ENCODE measurements at places on chromosomes 7 and 10.

DNA sequence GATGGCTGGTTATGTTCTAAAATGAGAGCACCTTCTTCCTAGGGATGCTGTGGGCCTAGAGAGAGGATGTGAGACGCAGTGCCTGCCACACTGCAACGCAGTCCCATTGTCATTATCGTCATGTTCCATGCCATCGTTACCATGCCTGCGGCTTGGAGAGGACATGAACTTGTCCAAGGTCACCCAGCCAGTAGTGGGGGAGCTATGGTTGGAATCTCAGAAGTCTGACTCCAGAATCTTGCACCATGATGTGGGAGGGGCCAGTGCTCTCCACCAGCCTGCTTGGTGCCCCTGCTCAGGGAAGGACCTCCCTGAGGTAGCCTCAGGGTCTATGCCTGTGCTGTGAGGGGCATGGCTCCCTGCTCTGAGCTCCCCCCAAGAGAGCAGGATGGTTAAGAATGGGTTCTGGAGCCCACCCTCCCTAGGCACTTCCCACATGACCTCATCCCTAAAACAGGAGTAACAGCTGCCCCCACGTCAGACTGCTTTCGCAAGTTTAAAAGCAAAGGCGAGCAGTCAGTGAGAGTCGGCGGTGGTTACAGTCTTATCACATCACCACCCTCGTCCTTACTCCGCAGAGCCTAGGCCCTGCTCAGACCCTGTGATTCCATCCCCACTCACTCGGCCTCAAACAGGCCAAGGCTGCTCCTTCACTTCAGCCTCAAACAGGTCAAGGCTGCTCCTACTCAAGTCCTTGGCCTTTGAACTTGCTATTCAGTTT is 50.4 kb downstream of the HABP2 start:
- DNase-seq: no peak

GRCh38 chr7:2399848-2400587 is 3.4 kb upstream of the CHST12 start:
- peak; percentile 70 for DNase-seq

GRCh38 chr10:95425592-95426465 is 135.0 kb upstream of the PDLIM1 start:
- no peak for DNase-seq

DNA sequence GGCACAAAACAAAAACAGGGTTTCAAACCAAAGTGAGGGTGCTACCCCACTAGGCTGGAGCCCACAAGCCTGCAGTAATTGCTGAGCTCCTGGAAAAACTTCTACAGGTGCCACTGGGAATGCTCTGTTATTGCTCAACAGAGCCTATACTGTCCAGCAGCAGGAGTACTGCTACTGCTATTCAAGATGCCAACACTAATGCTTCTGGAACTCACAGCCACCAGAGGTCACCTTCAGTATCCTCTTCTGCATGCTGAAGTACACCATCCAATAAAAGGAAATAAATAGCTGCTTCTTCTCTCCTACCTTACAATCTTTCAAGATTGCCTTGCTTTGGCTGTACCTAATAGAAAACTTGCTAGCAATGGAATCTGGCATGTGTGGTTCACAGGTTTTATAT is 222.0 kb downstream of the LRRN3 start:
- DNase-seq: peak; percentile 12

GRCh38 chr7:94657771-94658693 is 2.1 kb upstream of the SGCE start:
- DNase-seq: peak; percentile 96

DNA sequence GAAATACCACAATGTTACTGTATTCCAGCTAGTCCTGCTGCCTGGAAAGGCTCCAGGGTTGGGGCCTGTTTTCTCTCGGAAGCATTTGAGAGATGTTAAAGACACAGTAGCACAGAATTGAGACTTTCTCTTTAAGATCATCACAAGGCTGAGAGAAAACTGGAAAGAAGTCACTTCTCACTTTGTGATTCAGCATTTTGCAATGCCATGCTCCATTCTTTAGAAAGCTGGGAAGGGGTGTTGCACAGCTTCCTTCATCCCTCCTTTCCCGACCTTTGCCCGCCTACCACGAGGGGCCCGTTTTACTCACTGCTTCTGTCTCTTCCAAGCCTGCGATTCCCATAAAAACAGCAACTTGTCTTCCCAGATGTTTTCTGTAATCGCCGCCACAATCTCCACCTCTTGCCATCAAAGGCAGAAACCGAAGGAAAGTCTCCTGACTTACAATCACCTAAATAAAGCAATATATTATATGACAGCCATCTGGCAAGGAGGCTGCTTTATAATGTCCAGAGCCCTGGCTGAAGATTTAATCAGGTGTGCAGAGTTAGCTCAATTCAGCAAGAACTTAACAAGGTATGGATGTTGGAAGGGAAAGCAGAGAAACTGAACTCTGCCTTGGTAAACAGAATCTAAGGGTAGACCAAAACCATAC is 18.9 kb downstream of the NOD1 start:
- no peak for DNase-seq

- DNase-seq: peak; percentile 89
These were observed 194.3 kb downstream of the ZMYND11 start for GRCh38 chr10:329361-330099.

GRCh38 chr7:80640846-80641245 is 2.4 kb downstream of the CD36 start:
- DNase-seq: peak; percentile 44

- peak; percentile 99 for DNase-seq
These were observed 29.8 kb upstream of the GNA12 start for GRCh38 chr7:2873686-2874551.

DNA sequence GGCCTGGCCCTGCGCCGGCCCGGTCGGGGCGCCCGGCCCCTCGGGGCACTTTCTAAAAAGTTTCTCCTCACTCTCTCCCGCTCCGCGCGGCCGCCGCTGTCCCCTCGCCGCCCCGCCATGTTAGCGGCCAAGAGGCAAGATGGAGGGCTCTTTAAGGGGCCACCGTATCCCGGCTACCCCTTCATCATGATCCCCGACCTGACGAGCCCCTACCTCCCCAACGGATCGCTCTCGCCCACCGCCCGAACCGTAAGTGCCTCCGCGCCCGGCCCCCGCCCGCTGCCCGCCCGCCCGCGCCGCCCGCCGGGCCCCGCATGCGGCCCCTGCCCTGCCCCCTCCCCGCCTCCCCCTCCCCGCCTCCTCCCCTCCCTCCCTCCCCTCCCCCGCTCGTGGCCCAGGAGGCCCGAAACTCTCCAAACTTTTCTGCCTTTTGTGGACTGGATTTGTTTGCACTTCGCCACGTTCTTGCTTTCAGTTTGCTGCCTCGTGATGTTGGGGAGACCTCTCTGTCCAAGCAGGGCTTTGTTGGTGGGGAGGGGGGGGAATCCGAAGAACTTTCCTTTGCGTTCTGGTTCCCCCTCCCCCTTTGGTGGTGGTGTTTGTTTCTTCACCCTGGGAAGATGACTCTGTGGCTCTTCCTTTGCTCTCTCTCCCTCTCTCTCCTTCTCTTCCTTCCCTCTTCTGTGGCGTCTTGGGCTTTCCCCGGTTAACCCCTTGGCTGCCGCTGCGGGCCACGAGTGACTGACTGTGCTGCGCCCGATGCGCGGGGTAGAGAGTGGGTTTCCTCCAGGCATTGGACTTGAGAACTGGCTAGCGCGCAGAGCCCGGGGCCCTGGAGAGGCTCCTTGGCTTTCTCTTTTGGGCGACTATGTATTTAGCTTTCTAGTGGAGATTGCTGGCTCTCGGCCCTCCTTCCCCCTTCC is 1.6 kb downstream of the TCF7L2 start:
- DNase-seq: peak; percentile 84

GRCh38 chr10:125479059-125479458 is 203.9 kb downstream of the TEX36 start:
- peak; percentile 96 for DNase-seq

DNA sequence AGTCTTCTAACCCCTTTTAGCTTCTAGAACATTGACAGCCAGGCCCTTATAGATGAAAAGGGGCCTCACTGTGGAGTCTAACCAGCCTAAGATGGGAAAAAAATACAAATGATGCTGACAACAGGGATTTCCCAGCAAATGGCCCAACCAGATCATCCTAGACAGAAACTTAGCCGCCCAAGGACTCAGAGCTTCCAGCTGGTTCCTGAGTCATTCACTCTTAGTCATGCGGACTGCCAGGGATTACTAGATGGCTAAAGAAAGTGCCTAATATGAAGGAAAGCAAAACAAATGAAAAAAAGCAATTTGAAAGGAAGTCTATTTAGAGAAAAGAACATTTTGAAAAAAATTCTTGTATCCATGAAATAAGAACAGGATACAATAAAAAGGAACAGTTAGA is 23.7 kb downstream of the TSPAN14 start:
- DNase-seq: peak; percentile 98

DNA sequence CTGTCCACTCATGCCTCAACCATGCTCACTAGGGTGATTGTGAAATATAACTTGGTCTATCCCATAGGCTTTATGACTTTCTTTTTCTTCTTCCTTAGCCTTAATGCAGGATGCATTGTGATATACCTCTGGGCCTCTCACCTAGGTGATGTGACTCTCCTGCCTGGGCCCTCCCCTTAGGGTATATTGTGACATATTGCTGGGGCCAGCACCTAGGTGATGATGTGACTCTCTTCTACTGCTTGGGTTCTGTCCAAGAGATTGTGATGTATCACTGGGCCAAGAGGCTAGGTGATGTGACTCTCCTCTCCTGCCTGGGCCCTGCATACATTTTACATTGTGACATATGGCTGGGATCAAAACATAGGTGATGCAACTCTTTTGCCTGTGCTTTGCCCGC is 14.7 kb upstream of the ZNF107 start:
- DNase-seq: peak; percentile 48

GRCh38 chr10:121338206-121338980 is 259.9 kb downstream of the FGFR2 start:
- DNase-seq: no peak

- DNase-seq: no peak
These were observed 19.5 kb downstream of the TCF7L2 start for GRCh38 chr10:112969542-112969941.

DNA sequence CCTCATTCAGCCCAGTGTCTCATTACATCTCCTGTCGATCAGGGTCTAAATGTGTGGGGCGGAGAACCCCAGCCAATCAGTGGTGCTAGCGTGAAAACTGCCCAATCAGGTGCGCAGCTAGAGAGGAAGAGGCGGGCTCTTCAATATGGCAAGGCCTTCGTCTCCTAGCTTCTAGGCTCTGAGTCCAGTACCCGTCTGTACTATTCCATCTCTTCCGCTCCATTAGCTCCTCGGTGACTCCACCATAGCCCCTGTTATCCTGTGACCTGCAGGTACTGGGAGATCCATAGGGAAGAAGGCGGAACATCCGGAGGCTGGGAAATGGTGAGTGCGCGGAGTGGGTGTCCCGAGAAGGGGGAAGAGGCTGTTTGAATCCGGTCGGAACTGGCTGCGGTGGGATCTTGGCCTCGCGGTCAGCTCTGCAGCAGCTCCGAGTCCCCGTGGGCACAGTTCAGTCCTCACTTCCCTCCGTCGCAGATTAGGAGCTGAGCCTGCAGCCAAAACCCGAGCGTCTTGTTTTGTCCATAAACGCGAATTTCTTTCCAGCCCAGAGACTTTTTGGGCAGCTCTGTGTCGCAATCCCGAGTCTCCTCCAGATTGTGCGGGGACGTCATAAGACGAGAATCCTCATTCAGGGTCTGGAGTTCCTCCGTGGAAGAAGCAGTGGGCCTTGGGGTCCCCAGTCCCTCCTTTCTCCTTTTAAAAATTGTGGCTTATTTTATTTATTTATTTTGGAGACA is at the start of gene ZNF727:
Gene ZNF727 (plus strand): TSS at position 134 of the 740 bp plus-strand sequence. CDS start 188 bp downstream, at position 322.
- no peak for DNase-seq

DNA sequence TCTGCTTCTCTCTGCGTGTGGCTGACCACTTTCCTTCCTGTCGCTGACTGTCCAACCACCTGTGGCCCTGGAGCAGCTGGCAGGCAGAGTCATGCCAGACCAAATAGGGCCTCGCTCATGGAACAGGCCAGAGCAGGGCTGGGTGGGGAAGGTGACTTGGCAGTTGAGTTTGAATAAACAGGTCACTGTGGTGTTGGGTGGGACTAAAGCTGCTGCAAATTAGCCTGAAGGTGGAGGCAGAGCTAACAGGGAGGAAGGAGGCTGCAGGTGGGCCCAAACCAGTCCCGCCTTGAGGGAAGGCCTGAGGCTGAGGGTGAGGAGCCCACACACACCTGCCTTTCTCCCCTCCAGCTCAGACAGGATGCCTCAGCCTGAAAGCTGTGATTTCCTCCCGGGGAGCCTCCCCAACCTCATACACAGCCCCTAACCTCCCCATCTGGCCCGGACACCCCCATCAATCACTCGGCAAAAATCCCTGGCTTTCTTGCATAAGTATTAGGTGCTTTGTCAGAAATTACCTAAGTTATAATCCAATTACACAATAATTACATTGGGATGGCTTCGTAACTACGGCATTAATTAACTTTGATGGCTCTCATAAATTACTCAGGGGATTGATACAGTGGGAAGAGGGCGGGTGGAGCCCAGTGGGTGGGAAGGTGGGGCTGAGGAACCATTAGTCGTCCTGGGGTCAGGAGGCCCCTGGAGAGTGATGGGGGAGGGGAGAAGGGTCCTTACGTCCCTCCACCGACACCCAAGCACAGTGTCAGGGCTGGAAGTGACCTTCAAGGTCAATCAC is 97.7 kb upstream of the PCBD1 start:
- DNase-seq: peak; percentile 65

DNA sequence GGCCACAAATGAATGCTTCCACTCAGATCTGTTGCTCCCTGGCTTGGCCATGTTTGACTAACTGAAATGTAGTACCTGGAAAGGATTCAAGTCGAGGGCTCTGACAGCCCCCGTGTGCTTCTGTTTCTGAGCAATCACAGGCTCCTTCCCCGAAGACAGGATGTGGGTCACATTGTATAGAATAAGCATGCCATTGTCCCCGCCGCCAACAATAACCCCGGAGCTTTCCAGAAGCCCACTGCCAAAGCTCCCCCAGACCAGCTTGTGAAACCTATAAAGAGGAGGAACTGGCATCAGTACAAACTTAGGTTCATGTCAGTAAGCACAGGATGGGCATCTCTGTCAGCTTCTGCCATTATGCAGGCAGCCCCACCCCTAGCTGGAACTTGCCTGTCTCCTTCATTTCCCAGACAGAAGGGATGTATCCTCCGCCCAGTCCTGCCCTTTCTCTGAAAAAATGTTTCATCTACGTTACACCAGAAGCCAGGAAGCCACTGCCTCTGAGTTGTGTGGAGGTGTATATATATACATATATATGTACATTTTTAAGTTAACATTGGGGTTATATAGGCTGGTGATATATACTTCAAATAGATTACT is 10.3 kb downstream of the SEC31B start:
- no peak for DNase-seq

DNA sequence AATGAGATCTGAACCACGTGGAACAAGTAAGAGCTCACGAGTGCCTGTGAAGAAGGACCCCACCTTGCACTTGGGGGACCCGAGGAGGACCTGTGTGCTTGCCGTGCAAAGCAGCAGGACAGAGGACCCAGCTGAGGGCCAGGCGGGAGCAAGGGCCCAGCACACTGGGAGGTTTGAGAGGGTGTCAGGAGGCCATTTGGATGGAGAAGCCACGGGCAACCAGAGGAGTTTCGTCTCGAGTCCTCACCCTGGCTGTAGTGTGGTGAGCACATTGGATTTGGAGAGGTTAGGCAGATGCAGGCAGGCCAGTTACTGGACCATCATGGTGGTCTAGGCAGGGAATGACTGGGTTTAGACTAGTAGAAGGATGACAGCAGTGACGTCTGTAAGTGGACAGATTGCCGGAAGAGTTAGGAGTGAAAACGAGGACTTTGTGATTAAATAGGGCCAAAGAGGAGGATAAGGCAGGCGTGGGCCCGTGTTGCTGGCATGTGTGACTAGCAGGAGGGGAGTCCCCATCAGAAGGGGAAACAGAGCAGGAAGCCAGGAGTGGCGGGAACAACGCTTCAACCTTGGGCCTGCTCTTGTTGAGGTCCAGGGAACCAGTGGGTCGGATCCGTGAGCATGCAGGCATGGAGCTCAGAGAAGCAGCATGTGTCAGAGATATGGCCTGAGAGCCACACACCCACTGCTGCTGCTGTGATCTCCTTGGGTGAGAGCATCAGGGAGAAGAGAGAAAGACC is 208.2 kb downstream of the MGMT start:
- no peak for DNase-seq

Data from mammary epithelial cell (primary cell).